ENCODE measurements at places on chromosomes 11 and 22.
A peak's percentile ranks its signal among the peaks of the same experiment; 100 is the strongest.

- DNase-seq = no peak
Measured at GRCh38 chr11:120295099-120295498, 30.0 kb upstream of the TLCD5 start.

- no peak for DNase-seq
Measured at GRCh38 chr11:67111261-67111660, 7.8 kb upstream of the KDM2A start.

DNA sequence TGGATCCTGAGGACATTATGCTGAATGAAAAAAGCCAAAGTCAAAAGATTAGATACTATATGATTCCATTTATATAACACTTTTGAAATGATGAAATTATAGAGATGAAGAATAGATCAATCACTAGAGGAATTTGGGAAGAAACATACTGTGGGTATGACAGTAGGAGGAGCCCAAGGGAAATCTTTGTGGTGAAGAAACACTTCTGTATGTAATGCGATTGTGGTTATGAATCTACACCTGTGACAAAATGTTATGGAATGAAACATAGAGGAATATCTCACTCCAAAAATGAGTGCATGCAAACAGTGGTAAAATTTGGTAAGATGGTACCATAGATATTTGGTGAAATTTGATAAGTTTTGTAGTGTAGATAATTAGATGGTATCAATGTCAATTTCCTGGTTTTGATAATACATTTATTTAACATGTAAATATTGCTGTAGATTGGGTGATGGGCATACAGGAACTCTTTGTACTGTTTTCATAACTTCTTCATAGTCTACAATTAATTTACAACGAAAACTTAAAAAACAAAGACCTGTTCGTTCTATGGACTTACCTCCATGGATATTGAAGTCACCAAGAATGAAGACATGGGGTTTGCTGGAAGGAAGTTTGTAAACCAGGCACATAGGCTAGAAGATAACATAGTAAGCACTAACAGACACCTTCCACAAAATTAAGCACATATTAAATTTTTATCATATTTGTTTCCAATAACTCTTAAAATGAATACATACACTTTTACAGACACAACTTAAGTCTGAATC, 11.5 kb downstream of the MRGPRX1 start:
- no peak for DNase-seq

- no peak for DNase-seq
Measured at GRCh38 chr11:72070491-72070890, 9.9 kb downstream of the NUMA1 start.

- peak; percentile 85 for DNase-seq
Measured at GRCh38 chr22:20130731-20131596, 640 bp upstream of the ZDHHC8 start.

- DNase-seq = no peak
Measured at GRCh38 chr11:131644204-131644795, 273.9 kb downstream of the NTM start.

DNA sequence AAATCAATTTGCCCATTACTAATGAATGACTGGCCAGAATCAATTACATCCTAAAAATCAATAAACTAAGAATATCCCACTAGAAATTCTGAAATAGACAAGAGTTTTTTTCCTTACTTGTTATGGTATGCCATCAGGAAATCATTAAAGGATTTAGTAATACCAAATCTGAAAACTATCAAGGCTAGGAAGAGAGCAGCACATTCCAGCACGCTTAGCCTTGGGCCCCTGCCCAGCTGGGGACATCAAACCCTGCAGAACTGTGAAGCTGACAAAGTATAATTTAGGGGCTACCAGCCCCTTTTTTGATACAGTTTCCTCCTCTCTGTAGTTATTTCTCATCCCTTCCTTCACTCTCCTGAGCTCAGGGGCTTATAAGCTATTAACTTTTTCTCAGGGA, 247.8 kb upstream of the ZC3H12C start:
- DNase-seq = no peak

DNA sequence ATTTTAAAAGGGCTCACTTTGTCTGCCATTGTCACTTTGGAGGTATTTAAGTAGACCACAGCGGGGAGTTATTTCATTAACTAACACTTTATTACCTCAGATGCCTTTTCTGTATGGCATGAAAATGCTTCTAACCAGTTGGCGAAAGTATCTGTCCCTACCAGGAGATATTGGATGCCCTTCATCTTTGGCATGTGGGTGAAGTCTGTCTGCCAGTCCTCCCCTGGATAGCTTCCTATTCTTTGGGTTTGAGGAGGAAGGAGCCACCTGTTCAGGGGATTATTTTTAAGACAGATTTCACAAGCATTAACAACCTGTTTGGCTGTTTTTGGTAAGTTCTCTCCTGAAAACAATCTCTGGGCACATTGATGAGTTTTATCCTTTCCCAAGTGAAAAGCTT, 17.1 kb downstream of the MS4A6E start:
- DNase-seq = no peak

DNA sequence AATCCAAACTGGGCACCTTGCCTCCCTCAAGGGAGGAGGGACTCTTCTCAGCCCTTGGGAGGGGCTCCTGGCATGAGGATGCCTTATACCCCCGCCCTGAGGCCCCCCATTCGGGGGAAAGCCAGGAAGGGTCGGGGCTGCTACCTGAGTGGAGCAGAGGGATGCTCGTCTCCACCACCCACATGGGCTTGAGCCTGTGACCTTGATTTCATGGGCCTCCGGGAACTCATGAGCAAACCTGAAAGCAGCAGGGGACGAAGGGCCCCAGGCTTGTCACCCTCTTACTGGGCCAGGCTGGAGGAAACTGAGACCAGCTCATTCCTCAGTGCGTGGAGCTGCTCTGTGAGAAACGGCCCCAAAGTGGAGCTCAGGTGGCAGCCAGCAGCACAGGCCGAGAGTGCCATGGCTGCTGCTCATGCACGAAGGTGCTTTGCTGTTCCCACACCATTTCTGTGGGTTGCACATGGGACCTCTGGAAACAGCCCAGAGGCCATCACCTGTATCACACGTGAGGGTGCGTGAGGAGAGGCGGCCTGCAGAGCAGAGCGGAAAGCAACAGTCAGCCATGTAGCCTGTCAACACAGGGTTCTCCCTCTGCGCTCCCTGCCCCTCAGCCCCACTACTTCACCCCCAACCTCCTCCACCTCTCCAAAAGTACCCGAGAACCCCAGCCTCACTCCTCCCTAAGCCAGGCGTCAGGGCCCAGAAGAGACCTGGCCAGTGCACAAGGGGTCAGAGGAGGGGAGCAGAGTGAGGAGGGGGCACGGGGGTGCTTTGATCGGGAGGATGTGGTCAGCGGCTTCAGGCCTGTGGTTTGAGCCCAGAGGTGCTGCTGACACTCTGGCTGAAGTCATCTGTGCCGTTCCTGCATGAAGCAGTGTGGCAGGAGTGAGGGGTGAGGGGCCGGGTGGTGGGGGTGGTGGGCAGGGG, 14.1 kb upstream of the IL2RB start:
- no peak for DNase-seq

DNA sequence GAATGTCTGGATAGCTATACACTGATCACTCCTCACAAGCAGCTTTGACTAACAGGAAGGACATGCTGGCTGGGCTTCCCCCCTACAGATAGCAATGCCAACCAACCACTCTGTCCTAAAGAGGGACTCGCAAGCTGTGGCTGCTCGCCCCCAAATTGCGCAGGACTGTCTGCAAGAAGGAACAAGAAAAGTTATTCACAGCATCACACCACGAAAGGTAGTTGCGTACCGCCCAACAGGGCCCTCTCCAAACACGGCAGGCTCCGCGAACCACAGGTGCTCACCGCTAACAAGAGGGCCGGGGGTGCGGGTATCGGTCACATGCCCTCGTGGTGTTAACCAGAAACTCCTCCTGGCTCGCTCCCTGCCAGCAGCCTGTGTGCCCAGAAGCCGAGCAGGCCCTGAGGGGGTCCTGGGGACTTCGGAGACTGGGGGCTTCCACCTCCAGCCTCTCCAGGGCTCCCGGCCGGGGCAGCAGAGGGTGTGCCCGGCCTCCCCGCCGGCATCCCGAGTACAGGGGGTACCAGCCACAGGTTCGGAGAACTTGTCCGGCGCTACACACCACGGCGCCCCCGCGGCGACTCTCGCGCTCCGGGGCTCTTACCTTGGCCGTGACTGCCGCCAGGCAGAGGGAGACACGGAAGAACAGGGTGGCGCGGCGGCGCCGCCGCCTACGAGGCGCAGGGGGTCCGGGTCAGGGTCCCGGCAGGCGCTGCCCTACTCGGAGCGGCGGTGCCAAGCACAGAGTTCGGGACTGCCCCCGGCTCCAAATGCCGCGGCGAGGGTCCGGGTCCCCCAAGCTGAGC, 682 bp downstream of the LARGE1 start:
- DNase-seq = peak; percentile 13

GRCh38 chr22:44118645-44119315, 61.9 kb upstream of the PARVG start:
- no peak for DNase-seq

DNA sequence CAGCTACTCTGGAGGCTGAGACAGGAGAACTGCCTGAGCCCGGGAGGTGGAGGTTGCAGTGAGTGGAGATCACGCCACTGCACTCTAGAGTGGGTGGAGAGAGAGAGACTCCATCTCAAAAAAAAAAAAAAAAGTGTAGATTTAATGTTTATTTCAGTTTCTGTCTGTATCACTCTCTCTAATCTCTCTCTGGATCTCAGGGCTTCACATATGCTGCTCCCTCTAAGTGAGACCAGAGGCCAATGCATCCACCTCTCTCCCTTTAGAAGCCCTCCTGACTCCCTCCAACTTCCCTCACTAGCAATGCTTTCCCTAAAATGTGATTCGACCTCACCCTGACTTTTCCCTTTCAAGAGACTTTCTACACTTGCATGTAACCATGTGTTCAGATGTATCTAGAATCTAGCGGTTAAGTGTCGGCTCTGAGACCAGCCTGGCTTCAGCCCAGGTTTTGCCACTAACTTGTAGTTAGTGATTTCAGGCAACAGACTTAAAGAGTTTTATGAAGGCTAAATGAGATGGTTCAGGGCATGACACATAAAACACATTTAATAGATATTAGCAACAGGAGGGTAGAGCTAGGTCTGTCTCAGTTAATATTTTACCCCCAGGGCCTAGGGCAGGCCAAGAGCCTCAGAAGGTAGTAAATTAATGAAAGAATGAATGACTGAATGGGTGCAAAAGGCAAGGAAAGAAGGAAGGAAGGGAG, 364.3 kb downstream of the LARGE1 start:
- no peak for DNase-seq

DNA sequence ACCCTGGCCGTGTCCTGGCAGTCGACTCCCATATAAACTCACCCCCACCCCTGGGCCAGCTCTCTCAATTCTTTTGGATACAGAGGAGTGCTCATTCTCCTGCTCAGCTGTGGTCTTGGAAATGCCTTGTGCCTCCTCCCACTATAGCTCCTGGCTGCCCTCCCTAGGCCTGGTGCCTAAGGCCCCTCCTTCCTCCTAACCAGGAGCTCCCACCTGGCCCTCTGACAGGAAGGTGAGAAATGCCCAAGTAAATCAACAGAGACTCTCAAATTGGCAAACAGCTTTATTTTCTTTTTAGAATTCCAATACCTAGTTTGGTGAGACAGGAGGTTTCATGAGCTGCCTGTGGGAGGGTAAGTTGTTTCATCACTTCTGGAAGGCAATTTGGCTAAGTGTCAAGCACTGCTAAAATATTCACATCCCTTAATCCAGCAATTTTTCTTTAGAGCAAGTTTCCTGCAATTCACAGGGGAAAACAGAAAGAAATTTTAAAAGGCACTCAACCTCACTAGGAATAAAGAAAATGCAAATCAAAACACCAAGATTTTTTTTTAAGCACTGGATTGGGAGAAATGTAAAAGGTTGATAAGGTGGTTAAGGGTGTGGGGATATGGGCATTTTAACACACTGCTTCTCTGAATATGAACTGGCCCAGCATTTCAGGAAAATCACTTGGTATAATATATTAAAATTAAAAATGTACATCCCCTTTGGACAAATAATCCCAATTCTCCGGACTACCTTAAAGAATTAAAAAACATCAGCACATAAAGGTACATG, 209.7 kb upstream of the ARHGAP20 start:
- no peak for DNase-seq

DNA sequence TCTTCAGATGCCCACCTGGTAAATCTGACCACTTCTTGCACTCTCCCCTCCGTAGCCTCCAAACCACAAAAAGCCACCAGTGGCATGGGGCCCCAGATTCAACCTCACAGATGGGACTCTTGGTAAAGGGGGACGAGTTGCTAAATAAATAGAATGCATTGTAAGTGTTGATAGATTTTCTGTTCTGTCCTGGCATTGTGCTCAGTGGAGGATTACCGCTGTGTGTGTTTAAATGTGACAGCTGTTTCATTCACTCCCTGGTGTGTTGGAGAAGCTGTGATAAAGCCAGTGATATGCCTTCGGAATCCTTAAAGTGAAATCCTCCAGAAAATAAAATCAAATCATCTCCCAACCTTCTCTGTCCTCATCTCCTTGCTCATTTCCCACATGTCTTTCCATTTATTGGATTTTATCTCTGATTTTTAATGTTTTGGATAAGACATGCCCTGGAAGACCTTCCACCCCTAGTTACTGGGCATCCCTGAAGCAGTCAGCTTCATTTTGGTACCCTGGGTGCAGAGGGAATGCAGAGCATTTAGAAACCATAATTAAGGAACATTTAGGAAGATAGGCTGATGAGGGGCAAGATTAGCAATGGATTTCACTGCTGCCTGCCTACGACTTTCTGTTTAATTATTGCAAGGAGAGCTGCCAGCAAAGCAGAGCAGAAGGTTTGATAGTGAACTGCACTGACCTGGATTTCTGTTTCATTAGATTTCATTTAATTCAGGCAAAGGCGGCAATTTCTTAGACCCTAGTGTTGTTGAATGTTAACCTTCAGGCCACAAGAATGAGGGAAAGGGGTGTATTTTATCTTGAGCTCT, 460.9 kb upstream of the KIRREL3 start:
- no peak for DNase-seq

GRCh38 chr11:76279646-76280045, 73.3 kb upstream of the WNT11 start:
- DNase-seq = no peak

GRCh38 chr11:66222358-66223149, 45.9 kb upstream of the RAB1B start:
- peak; percentile 92 for DNase-seq

DNA sequence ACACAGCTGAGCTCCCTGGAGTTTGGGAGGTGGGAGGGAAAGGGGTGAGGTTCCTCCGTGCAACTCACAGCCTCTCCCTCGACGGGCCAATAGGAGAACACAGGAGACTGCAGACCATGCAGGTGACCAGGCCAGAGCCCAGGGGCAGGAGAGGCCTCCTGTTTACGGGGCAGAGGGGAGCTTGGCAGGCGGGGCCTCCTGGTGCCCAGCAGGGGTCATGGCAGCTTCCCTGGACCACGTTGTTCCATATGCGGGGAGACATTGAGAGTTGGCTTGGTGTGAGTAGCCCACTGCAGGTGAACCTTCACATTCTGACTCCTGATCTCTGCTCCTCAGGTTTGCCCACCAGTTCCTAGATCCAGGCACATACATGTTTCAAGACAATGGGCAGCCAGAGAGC, 19.3 kb upstream of the XKR3 start:
- no peak for DNase-seq

DNA sequence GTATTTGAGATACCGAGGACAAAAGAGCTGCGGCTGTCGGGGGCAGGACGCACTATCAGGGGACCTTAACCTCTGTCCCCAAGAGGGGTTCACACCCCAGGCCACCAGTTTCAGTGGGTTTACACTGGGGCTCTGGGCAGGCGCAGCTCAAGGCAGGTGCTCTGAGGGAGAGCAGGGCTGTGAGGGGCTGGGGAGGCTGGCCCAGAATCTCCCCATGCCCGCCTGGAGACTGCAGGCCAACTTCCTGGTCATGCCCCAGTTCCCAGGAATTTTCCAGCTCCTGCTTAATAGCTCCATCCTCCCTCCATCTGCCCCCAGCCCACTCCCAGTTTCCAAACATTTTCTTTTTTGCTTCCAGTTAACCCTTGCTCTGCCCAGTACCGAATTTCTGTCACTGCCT, 7.6 kb upstream of the PGA3 start:
- no peak for DNase-seq

Data from T-cell (primary cell).